ENCODE measurements at places on chromosomes 16 and 17. TPM values are rescaled to one million over a fixed set of nuclear protein-coding genes. Genes with fewer than 3 reads are reported as not detected.

DNA sequence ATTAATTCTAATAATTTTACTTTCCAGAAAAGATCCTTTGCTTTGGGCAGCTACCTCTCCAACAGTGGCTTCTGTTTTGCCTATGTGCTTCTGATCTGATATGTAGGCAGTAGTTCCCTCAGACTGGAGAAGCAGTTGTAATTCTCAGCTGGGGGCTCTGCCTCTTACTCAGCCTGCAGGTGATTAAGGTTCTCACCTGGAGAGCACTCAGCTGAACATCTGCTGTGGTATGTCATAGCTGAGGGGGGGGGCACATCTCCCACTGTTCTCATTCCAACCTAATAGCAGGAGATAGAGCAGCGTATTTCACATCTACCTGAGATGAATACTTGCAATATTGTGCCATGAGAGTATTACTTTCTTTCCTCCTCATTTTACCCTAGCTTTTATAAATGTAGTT, 511.9 kb upstream of the CDH8 start:
- DNase-seq: no peak

GRCh38 chr17:71502443-71502842, 618.4 kb upstream of the SOX9 start:
- no peak for DNase-seq

TBC1D3B gene
- total RNA-seq: 0.99 TPM

DNA sequence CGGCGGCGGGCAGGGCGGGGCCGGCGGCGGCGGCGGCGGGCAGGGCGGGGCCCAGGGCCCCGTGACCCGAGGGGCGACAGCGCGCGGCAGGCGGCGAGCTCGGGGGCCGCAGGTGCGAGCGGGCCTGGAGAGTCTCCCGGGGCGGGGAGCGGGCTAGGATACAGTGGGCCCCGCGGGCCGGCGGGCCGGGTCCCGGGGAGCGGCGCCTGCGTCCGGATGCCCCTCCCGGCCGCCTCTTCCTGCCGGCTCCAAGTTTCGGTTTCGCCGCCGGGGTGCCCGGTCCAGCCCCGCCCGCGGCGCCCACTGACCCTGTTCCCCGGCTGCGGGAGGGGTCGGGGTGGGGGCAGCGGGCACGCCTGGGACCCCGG, at the start of gene RNF213:
RNF213 (plus strand) TSS at position 62 of the 368 bp plus-strand sequence. CDS start 2,830 bp downstream, outside the sequence.
- peak; percentile 56 for DNase-seq

DNA sequence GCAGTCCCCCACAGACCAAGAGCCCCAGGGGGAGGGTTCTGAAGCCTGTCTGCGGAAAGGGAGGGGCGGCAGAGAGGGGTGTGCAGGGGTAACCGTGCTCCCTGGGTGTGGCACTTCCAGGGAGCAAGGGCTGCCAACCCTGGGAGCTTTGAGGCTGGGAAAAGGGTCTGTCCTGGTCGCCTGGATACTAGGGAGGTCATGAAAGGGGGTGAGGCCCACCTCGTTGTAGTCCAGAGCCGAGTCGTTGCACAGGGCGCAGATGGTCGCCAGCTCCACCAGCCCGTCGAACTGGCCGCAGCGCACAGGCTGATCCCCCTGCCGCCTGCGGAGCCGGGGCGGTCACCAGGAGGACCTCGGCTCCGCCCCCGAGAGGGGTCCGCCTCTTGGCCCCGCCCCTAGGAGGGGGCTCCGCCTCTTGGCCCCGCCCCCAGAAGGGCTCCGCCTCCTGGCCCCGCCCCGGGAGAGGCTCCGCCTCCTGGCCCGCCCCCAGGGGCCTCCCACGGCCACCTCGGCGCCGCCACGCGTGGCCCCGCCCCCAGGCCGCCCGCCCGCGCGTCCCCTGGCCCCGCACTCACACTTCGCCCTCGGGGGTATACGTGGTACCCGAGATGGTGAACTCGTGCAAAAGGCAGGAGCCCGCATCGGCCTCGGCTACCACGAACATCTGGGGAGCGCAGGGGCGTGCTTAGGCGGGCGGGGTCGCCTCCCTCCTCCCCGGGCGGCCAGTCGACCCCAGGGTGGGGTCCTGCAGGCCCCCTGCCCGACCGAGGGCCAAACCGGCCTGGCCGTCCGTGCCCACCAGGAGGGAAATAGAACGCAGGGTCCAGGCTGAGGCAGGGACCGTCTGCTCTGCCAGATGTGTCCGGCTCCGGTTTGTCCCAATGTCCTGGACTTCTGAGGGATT, 19.5 kb downstream of the ATP2A3 start:
- DNase-seq: peak; percentile 77

DNA sequence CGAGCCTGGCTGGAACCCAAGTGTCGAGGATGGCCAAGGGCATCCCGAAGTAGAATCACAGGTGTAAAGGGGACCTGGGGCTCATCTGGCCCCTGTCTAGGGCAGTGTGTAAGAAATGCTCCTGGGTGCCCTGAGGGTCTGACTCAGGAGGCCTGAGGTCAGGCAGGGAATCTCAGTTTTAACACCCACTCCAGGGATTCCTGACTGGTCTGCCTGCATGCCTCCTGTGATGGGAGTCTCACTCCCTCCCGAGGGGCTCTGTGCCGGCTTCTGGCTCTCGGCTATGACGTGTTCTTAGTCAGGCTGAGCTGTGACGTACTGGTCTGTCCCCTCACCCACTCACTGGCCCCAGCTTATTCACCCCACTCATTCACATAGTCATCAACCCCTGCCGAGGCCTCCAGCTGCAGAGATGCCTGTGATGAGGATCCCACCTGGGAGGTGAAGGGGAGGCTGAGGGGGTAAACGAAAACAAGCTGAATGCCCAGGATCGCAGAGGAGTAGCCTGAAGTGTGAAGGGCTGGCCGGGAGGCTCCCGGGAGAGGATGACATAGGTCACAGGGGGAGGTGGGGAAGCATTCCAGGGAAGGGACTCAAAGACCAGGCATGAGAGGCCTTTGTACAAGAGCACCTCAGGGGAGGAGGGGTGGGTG, 23.8 kb downstream of the FAM83G start:
- no peak for DNase-seq

Data from lung microvascular endothelial cell (primary cell).